ENCODE measurements at places on chromosomes 1 and 21. TPM values are rescaled to one million over a fixed set of nuclear protein-coding genes. Genes with fewer than 3 reads are reported as not detected.
A peak's percentile ranks its signal among the peaks of the same experiment; 100 is the strongest.

The AXDND1 gene
- 0.13 TPM for polyA plus RNA-seq

The TP73 gene
- 1.4 TPM for polyA plus RNA-seq

The S100A8 gene
- polyA plus RNA-seq: 18.4 TPM

The AMIGO1 gene
- 10.7 TPM for polyA plus RNA-seq

The CFHR4 gene
- polyA plus RNA-seq: not detected

The TDRD5 gene
- not detected for polyA plus RNA-seq

The TEDDM1 gene
- polyA plus RNA-seq: not detected

The NTMT2 gene
- 2.6 TPM for polyA plus RNA-seq

The IL22RA1 gene
- 3.2 TPM for polyA plus RNA-seq

The SLC66A1 gene
- polyA plus RNA-seq: 12.9 TPM

The FAM43B gene
- polyA plus RNA-seq: 1.0 TPM

The JAM2 gene
- polyA plus RNA-seq: 43.6 TPM

The CCDC27 gene
- 0.11 TPM for polyA plus RNA-seq

The CBR3 gene
- 3.9 TPM for polyA plus RNA-seq

The SLC44A5 gene
- polyA plus RNA-seq: 1.4 TPM

The CD46 gene
- polyA plus RNA-seq: 77.3 TPM

The C1orf105 gene
- 174 TPM for polyA plus RNA-seq

DNA sequence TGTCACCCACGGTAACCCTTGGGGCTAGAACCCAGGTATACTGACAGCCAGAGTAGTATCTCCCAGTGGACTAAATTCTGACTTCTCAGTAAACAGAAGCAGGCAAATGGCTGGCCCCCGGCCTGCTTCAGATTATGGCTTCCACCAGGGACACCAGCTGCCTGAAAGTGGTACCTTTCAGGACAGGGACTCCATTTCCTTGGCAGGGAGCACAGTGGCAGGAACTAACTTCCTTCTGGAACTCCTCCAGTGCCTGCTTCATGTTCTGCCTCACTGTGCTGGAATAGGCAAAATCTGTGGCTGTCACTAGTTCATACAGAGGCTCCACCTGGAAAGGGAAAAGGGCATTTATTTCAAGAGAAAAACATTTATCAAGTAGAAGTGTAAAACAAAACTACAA is 32.7 kb downstream of the C8B start:
- no peak for DNase-seq

- peak; percentile 86 for DNase-seq
Observed at GRCh38 chr1:160117709-160118183, 2.2 kb downstream of the ATP1A2 start.

GRCh38 chr21:36122977-36123376 is 11.9 kb upstream of the CBR3 start:
- DNase-seq: no peak

- no peak for DNase-seq
Observed at GRCh38 chr1:64893921-64894320, 72.4 kb downstream of the JAK1 start.

DNA sequence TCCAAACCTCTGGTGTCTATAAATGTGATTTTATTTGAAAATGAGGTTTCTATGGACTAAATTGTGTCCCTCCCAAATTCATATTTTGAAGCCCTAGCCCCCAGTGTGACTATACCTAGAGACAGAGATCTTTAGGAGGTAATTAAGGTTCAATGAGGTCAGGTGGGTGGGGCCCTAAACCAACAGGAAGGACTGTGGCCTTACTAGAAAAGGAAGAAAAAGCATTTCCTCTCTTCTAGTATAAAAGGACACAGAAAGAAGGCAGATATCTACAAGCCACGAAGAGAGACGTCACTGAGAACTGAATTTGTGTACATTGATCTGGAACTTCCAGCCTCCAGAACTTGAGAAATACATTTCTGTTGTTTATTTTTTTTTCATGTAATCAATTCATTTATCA is 123.1 kb upstream of the RUNX1 start:
- no peak for DNase-seq

DNA sequence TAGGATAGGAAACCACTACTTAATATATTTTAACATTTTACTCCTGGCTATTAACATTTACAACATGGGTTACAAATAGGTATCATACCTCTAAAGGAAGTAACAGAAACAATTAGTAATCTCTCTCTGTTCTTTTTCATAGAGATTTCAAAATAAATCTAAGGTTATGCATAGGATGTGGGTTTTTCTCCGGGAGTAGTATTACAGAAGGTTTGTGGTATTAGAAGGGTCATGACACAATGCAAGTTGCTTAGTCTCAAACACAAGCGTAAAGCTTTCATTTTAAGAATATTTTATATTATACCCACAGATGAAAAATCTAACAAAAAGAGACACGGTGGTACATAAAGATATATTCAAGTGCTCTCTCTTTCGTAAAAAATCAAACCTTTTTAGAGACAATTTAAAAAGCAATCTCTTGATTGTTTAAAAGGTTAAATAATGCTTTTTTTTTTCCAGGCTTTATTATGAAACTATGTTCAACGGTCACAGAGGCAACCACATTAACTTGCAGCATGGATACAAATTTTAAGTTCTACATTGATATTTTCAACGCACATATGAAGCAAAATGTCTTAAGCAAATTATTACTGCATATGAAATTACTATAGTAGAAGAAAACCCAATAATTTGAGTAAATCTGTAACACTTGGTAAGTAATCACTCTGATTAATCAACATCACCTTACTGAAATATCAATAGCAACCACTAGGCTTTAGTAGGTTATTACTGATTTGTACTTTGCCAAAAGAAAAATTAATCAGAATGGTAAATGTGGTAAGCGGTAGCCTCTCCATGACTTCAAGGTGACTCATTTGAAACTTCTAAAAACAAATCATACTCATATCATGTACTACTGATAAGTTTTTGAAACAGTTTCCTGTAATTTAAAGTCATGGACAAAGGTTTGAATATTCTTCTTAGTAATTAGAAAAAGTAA is 97.4 kb upstream of the GFI1 start:
- no peak for DNase-seq

DNA sequence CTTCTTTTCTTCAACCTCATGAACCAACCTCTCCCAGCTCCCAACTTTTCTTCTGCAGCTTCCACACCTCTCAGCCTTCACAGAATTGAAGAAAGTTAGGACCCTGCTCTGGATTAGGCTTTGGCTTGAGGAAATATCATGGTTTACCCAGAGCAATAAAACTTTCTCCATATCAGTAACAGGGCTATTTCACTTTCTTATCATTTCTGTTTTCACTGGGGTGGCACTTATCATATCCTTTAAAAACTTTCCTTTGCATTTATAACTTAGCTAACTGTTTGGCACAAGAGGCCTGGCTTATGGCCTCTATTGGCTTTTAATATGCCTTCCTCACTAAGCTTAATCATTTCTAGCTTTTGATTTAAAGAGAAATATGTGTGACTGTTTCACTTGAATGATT is 9.4 kb upstream of the FAM3B start:
- DNase-seq: no peak

GRCh38 chr21:41246808-41247207 is 69.8 kb upstream of the FAM3B start:
- no peak for DNase-seq

DNA sequence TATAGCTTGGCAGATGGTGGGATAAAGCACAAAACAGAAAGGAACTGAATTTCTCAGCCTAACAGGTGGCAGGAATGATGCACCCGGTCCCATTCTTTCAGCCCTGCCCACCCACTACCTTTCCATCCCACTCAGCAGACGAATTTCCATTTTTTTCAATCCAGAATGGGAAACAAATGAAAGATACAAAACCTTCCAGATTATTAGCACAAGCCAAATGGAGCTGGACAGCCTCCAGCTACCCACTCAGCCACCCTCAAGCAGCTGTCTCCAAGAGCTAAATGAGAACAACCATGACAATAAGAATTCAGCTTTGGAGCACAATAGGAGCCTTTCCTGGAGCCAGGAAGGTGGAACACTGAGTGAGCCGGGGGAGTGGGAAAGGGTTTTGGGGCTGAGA is 96.3 kb upstream of the ST6GALNAC5 start:
- DNase-seq: peak; percentile 25

DNA sequence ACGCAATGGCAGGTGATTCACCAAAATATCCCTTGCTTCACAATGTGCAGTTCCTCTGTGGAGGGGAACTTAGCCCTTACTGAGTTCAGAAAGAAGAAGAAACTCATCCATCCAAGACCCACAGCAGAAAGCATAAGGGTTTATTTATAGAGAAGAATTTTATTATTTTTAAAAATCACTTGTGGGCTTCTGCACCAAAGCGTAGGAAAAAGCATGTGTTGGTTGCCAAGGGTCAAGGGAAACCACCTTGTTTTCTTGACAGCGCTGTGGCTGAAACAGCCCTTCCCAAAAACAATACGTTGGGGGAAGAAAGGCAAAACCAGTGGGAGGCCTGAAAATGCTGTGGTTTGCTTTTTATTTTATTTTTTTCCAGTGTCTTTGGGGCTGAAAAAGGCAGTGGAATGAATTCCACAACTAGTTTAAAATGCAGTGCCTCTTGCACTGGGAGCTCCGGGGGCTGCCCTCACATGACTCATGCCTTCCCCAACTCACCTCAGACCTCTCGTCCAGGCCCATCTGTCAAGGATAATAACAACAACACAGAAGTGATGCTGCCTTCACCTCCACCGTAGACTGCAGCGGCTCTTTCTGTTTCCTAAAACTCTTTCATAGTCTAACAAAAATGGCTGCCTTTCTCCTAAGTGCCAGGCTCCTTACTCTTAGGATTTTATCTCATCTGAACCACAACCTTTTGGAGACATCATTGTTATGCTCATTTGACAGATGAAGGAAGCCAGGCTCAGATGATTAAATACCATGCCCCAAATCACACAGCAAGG is 224.2 kb upstream of the JUN start:
- peak; percentile 71 for DNase-seq

DNA sequence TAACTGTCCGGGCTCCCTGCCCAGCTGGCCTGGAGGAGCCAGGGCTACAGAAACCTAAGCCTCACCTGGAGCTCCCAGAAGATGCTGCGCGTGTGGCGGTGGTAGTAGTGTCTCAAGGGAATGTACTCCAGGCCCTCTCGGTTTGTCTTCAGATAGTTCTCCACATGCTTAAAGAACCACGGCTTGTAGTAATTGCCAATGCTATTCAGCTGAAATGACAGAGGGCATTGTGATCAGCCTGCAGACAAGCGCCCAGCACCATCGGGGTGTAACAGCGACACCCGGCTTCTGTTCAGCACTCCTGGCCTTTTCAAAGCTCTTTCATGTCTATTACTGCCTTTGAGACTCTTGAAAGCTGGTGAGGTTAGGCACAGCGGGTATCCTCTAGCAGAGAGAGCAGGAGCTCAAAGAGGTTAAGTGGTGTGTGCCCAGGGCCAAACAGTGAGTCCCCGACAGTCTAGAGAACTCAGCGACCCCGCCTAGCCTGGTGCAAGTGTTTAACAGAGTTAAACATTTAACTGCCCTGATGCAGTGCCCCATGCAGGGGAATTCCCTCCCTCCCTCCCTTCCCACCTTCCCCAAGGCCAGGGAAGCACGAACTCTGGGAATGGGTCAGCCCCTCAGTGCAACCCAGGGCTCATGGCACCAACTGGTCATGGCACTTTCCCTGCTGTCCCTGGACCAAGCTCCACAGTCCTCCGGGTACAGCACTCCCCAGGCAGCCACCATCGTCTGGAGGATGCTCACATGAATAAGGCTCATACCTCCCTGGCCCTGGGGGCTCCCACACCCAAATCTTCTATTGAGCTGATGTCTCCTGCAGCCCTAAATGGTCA is 21.5 kb downstream of the DHCR24 start:
- no peak for DNase-seq

- no peak for DNase-seq
Observed at GRCh38 chr1:175155936-175156335, 36.6 kb downstream of the KIAA0040 start.

DNA sequence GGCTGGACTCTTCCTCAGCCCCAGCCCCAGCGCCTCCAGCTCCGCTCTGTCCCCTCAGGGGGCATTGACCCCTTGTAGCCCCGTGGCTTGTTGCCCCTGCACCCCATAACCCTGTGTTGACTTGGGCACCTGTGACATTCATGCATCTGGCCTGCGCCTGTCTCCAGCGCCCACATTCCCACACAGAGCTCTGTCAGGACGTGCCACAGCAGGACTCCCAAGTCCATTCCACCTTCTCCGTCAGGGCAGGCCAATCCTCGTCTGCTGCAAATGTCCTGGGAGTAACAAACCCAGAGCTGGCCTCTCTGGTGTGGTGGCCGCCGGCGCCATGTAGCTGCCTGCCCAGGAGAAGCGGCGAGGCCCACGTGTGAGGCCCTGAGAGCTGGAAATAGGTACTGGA is 60.6 kb downstream of the AGPAT3 start:
- DNase-seq: no peak

DNA sequence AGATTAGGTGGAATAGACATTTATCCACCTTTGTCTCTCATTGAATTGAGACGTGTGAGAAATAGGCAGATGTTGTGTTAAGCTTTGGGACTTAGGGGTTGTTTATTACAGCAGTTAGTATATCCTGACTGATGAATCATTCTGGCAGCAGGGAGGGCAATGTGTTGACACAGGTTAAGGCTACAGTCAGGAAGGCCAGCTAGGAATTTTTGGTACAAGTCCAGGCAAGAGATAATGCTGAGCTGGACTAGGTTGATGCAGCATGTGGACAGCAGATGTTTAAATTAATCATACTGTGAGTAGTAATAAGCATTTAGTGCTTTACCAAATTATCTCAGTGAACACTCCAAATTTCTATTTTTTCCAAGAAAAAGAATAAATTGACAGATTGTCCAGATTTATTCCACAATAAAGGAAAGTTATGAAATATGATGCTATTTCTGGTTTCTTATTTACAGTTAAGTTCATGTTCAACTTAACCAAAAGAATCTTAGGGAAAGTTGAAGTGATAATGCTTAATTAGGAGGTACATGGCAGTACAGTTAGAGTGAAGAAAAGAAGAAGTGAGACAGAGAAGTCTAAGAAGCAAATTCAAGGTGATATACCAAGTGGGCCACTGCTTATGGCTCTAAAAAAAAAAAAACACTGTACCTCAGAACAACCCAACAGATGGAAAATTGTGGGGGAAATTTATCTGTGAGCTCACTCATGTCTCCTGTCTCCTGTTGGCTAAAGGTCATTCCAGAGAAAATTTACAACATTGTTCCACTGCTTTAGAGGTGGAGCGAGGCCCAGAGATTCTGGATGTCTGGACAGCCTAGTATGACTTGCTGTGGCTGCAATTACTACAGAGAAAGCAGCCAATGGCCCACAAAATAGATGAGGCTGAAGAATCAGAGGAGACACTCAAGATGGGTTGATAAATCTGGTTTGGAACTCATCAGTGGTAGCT is 102.7 kb upstream of the C21orf91 start:
- DNase-seq: peak; percentile 92

DNA sequence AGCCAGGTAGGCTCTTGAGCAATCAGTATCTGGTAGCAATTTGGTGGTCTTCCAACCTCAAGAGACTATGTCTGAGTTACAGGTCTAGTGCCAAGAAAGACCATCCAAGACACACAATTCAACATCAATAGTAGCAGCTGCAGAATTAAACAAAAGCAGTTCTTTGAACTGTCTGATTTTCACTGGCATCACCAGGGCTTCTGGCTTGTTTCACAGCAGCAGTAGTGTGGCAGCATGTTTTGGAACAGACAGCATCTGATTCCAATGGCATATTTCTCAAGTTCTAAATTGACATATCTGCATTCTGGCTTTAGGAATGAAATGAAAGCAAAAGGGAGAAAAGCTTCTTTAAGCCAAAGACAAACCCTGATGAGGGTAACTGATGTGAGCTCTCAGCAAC is 334.7 kb upstream of the PRMT6 start:
- DNase-seq: peak; percentile 27

- no peak for DNase-seq
Observed at GRCh38 chr1:37998089-37998808, 7.1 kb downstream of the FHL3 start.
